ENCODE measurements at places on chromosomes 11 and 22.

DNA sequence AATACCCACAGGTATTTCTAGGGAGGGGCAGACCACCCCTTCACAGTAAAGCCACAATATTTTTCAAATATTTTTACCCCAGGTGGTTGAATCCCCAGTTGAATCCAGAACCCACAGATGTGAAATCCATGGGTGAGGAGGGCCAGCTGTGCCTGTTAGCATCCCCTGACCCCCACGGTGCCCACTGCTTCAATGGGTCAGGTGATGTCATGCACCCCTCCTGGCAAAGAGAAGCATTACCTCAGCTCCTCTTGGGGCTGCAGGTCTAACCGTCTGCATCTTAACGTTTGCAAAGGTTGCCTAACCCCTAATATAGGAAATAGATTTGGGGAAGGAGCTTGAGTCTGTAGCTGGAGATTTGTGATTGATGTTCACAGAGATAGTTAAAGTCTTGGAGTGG lies 24.7 kb upstream of the IL17RA start:
- DNase-seq, result no peak

- no peak for DNase-seq
Measured at GRCh38 chr11:97614606-97615005, 1224.8 kb downstream of the JRKL start.

GRCh38 chr11:7927635-7928034 lies 3.4 kb downstream of the OR10A6 start:
- DNase-seq, result no peak

GRCh38 chr11:22407921-22408320 lies 69.7 kb downstream of the SLC17A6 start:
- no peak for DNase-seq

GRCh38 chr11:22577854-22578253 lies 47.8 kb downstream of the FANCF start:
- no peak for DNase-seq

DNA sequence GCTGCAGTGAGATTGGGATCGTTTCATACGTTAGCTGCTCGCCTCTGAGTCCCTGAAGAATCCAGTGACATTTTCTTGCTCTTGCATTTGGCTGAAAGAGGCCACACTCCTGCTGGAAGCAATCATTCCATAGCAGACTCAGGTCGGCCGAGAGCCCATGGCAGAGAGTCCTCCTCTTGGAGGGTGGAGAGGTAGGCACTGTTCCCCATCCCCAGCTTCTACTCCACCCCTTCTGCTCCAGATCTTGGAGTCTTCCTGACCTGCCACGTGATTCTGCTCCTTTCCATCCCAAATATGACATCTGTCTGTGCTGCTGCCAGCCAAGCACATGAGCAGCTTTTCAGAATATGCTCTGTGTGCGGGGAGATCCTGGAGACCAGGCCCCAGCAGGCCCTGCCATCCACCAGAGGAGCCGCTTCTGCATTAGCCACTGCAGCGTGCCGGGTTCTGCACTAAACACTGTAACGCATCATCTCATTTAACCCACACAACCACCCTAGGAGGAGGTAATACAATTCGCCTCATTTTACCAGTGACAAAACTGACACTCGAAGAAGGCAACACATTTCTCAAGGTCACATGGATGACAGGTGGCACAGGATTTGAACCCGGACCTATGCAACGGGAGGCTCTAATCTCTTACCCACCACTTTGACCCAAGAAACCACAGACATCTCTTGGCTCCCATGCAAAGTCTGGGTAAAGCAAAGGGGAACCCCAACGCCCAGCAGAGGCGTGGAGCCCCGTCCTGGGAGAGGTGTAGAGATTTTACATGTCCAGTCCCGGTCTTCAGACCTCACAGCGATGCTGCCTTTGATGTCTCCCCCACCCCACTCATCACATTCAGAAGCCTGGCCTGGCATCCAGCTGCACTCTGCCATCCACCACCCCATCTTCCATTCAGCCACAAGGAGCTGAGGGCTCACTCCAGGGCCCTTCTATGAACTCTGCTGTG lies 78.8 kb downstream of the FEZ1 start:
- DNase-seq, result no peak

- DNase-seq, result no peak
Measured at GRCh38 chr11:17952487-17952886, 60.4 kb downstream of the SERGEF start.

DNA sequence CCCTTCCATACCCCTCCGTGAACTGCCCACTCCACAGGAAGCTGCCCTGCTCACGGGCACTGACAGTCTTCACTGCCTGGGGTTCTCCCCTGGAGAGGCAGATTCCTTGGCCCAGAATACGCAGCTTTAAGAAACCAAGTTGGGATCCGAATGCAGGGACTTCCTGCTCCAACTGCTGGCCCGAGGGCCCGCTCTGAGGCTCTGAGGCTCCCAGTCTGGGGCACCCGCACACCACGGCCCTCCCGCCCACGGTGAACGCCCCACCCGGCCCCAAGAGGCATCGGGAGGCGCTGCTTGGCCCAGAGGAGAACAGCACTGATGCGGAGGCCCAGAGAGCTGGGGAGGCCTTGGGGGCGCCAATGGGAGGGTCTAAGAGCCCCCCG lies 42.3 kb downstream of the IGF2 start:
- DNase-seq, result no peak

GRCh38 chr11:5700421-5701054 lies 10.9 kb downstream of the TRIM22 start:
- DNase-seq, result no peak

DNA sequence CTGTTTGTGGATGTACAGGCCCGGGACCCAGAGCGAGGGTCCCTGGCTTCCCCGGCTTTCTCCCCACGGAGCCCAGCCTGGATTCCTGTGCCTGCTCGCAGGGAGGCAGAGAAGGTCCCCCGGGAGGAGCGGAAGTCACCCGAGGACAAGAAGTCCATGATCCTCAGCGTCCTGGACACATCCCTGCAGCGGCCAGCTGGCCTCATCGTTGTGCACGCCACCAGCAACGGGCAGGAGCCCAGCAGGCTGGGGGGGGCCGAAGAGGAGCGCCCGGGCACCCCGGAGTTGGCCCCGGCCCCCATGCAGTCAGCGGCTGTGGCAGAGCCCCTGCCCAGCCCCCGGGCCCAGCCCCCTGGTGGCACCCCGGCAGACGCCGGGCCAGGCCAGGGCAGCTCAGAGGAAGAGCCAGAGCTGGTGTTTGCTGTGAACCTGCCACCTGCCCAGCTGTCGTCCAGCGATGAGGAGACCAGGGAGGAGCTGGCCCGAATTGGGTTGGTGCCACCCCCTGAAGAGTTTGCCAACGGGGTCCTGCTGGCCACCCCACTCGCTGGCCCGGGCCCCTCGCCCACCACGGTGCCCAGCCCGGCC lies 16.7 kb upstream of the ACR start:
- no peak for DNase-seq

DNA sequence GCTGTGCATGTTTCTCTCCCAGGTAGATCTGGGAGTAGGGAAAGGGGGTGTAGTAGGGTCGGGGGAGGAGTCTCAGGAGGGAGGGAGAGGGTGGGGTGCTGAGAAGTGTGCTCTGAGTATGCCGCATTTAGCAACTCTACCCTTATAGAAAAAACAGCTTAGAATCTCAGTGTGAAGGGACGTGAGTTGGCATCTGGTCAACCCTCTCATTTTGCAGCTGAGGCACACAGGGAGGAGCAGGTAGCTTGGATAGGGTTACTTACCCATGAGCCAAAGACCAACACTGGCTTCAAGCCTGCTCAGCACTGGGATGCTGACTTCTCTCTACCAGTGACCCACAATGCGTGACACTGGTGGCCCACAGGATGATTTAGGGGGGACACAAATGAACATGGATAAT lies 95.9 kb downstream of the FBXO7 start:
- no peak for DNase-seq

GRCh38 chr11:20536784-20537183 lies 62.6 kb upstream of the SLC6A5 start:
- peak; percentile 64 for DNase-seq

GRCh38 chr11:72720784-72721183 lies 31.4 kb downstream of the ARAP1 start:
- no peak for DNase-seq

DNA sequence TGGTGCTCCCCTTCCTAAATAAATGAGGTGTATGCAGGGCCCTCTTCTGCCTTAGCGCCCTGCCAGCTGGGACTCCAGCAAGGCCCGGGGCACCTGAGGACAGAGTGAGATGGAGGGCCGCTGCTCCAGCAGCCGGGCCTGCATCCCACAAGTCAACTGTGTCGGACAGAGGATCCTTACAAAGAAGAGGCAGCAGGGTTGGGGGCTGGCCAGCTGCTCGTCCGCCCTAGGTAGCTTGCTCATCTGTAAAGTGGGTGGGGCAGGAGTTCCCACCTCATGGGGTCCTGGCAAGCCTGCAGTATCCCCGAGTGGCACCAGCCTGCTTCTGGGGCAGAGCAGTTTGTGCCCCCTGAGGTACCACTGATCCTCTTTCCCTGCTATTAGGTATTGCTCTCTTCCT lies 7.6 kb downstream of the TMEM121B start:
- no peak for DNase-seq

DNA sequence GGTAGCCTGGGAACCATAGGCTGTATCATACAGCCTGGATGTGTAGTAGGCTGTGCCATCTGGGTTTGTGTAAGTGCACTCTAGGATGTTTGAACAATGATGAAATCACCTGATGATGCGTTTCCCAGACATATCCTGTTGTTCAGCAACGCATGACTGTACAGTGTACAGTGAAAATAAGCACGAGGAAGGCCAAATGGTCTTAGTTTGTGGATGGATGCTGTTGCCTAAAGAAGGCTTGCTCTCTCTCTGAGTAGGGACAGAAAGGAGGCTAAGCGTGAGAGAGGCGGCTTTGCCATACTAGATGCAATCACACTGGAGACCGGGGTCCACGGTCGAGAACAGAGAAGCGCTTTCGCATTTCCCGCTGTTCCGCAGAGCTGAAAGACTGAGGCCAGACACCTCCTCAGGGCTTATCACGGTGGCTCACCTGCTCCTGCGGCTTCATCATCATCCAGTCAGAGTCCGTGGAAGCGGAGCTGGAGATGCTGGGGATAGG lies 27.6 kb upstream of the APLP2 start:
- DNase-seq, result no peak

DNA sequence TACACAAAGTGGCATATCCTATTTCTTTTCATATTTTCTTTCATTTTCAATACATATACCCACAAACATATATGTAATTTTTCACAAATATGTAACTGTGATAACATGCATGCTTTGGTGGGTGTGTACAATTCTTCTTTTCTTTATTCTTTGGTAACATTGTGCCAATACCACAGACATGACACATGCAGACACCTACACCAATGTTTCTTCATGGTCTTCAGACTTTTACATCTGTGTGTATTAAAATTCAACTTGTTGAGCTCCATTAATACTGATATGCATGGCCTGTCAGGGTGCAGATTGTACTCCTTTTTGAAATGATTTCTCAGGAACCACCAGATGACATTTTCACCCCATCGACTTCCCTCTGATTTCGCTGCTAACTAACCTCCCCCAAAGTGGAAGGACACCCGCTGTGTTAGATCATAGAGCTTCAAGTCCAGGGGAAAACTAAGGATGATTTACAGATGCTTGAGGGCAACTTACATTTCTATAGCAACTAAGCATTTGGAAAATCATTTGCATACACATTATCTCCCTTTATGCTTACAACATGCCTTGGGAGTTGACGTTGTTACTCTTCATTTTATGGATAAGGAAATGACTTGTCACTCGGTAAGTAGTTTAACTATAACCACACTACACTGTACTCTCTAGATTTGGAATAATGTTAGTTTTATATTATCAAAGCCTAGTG lies 10.5 kb upstream of the PANX3 start:
- DNase-seq, result no peak

GRCh38 chr11:107821199-107821927 lies 37.2 kb downstream of the SLC35F2 start:
- no peak for DNase-seq

DNA sequence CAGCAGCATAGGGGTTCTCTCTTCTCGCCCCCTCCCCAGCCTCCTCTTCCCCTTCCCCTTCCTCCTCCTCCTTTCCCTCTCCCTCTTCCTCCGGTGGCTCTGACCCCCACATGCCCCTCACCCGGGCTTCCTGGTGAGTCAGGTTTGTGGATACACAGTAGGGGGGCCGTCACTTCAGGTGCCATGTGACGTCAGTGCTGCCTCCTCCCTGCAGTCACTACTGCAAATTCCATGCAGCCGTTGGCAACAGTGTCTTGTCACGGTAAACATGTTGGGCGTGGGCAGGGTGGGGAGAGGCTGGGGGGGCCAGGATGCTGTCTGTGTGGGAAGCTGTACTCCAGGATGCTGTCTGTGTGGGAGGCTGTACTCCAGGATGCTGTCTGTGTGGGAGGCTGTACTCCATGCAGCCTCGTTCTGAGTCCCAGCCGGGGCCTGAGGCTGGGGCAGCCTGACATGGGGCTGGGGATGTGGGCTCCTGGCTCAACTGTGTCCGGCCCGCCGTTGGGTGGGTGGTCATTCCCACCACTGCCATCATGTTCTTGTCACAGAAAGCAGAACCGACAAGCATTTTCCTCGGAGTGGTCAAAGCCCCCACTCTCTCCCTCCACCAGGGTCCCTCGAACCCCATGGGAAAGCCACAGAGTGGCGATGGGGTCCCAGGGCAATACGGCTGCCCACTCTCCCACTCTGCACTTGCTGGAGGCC lies 2.4 kb upstream of the MUC2 start:
- no peak for DNase-seq

GRCh38 chr11:66881451-66881835 lies 24.6 kb downstream of the LRFN4 start:
- DNase-seq, result no peak

GRCh38 chr11:61716478-61717285 lies 35.8 kb upstream of the MYRF start:
- no peak for DNase-seq

GRCh38 chr11:27353593-27354358 lies 9.2 kb downstream of the CCDC34 start:
- no peak for DNase-seq

GRCh38 chr11:130945896-130946295 lies 29.6 kb upstream of the SNX19 start:
- no peak for DNase-seq

All from D341Med (cell line).